Amniotic epithelial cell (primary cell): ENCODE measurements at places on chromosomes 3 and 15.
A peak's percentile ranks its signal among the peaks of the same experiment; 100 is the strongest.

- DNase-seq: no peak
Measured at GRCh38 chr15:40255033-40255432, 16.2 kb downstream of the PAK6 start.

DNA sequence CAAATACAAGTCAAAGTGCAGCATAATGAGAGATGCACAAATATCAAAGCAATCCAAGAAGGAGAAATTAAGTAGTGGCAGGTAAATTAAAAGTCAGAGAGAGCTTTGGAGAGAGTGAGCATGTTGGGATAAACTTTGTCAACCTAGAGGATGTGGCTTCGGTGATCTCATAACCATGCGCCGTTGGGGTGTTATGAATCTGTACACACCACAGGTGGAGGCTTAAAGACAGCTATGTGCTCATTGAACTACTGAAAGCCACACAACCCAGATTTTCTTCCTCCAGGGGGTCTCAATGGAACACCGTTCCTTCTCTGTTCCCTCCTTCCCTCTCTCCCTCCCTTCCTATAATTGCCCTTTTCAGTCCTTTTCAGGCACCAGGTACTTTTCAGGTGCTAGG is 52.0 kb downstream of the SUCNR1 start:
- DNase-seq: no peak

DNA sequence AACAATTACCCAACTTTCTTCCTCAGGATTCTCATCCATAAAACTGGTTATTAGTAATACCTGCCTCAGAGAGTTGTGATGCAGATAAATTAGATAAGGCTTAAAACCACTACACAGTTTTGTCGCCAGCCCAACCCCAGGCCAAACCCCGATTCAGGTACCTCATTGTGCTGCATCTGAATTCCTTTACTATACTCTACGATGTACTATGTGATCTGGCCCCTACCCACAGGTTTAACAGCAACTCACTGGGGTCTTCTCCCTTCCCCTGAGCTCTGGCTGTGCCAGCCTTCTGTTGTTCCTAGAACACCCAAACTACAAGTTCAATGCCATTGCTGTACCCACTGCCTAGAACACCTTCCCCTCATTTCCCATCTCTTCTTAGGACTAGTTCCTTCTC is 64.6 kb downstream of the MYO5A start:
- DNase-seq: no peak

GRCh38 chr3:6216135-6217026 is 644.5 kb upstream of the GRM7 start:
- DNase-seq: no peak

DNA sequence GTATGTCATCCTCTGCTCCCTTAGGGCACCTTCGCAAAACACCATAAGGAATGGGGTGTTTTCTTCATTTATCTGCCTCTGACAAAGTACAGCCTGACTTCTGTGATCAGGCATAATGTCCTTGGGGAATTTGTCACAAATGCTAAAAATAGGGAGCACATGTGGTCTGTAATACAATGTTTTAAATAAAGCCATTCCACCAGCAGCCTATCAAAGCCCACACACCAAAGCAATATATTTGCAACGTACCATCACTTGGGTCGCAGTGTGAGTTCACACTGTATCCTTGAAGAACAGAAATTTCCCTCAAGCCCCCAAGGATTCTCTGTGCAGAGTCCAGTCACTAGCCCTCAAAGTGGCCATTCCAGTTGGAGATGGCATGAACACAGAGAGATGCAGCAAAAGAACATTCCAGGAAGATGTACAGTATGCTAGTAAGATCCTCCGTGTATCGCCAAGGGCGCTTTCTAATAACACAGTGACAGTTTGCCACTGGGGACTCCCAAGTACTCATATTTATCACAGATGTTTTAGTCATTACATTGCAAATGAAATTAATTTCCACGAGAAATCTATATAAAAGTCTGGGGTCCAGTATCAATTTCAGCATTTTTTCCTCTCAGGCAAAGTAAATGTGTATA is 246.7 kb downstream of the MCTP2 start:
- DNase-seq: no peak

GRCh38 chr3:38579551-38580449 is 69.7 kb downstream of the SCN5A start:
- DNase-seq: no peak

- DNase-seq: no peak
Measured at GRCh38 chr3:13427662-13428603, 7.8 kb upstream of the NUP210 start.

DNA sequence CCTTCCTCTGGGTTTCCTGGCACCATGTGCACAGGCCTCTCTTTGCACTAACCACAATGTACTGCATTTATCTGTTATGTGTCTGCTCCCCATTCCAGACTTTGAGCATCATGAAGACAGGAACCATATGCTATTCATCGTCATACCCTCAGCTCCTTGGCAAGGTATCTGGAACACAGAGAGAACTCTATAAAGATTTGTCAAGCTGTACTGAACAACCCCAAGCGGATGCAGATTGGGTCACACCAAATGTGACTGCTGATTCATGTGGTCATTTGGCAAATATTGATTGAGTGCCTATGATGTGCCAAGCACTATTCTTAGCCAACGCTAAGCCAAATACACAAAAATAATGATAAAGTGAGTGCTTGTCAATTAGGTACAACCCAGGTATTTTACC is 7.5 kb upstream of the MEGF11 start:
- no peak for DNase-seq

DNA sequence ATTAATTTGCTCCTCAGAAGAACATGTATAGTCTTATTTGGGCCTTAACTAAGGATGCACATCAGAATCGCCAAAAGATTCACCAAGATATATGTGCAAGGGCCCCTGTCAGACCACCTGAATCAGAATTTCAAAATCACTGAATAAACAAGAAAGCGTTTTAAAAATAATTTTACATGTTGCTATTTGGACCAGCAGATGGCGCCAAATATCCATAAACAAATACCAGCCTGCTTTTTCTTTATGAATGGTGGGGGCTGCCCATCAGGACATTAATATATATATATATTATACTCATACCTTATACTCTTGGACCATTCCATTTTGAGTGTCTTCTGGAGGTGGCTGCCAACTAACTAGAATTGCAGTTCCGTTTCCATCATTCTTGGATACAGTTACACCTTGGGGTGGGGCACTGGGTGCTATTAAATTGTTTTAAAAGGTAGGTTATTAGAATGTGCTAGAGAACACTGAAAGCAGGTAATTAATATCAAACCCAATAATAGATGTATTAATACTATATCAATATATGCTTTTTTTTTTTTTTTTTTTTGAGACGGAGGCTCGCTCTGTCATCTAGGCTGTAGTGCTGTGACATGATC is 1108.3 kb downstream of the ROBO1 start:
- peak; percentile 30 for DNase-seq

- peak; percentile 81 for DNase-seq
Measured at GRCh38 chr3:115074502-115074901, 72.6 kb downstream of the ZBTB20 start.

- no peak for DNase-seq
Measured at GRCh38 chr3:9770276-9770812, 597 bp upstream of the CAMK1 start.

GRCh38 chr3:171516765-171517164 is 56.6 kb upstream of the TNIK start:
- DNase-seq: no peak

DNA sequence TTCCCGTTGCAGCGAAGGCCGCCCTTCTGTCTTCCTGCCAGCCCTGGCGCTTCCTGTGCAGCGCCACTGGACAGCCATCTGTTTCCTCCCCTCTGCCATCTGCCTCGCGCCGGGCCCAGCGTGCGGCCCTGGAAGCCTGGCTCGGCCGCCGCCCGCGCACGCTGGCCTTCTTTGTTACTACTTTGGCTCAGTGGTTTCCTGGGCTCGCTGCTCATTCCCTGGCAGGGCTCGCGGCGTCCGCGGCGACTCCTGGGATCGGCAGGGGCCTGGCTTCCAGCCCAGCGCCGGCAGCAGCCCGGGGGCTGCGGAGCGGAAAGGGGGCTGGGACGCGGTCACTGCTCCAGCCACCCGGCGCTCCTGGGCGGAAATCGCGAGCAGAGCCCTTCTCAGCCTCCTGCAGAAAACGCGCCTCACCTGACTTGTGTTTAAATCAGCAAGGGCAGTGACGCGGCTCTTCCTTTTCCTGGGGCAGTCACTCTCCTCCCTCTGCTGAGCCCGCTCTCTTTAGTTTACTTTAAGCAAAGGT is 10.0 kb downstream of the CMTM7 start:
- peak; percentile 53 for DNase-seq

GRCh38 chr3:196047391-196048030 is 34.4 kb downstream of the TFRC start:
- DNase-seq: no peak

DNA sequence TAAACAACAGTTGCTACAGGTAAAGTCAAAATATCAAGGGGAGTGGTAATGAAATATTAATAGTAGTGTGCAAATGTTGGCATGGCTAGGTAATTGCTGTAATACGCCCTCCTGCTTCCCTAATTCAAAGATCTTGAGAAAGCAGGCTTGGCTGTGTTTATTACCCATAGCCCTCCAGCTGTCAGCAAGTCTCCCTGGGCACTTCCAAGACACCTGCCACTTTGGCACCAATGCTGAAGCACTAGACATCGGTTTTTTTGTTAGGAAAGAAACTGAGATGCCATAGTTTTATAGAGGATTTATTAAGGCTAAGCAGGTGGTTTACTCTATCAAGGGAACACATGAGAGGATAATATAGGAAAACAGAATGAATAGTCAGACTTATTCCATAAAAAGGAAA is 64.4 kb downstream of the P2RY1 start:
- DNase-seq: no peak

GRCh38 chr3:105747696-105748095 is 121.1 kb downstream of the CBLB start:
- DNase-seq: peak; percentile 12

GRCh38 chr3:141710888-141711616 is 27.0 kb upstream of the RNF7 start:
- peak; percentile 72 for DNase-seq

GRCh38 chr3:87076946-87077345 is 86.0 kb upstream of the VGLL3 start:
- DNase-seq: peak; percentile 89

DNA sequence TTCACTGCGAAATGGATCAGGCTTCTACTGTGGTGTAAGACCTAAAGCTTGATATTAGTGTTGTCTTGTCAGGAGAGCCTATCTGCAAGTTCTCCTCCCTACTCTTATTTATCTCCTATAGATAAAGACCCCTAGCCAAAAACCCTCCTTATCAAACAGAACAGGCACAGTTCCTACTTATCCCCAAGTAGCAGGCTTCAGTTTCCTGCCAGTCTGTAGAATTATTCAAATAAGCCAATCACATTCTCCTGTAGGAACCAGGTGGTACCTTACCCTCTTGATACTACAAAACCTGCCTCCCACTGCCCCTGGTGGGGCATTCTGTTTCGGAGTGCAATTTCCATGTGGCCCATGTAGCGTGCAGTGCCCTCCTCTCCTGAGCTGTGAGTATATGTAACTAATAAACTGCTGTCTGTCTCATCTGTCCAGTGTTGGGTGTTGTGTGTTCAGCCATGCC is 28.7 kb downstream of the HDGFL3 start:
- DNase-seq: no peak

GRCh38 chr15:25416693-25417092 is 22.1 kb downstream of the UBE3A start:
- DNase-seq: no peak

- DNase-seq: no peak
Measured at GRCh38 chr3:127289706-127290575, 2.1 kb upstream of the PRR20G start.

DNA sequence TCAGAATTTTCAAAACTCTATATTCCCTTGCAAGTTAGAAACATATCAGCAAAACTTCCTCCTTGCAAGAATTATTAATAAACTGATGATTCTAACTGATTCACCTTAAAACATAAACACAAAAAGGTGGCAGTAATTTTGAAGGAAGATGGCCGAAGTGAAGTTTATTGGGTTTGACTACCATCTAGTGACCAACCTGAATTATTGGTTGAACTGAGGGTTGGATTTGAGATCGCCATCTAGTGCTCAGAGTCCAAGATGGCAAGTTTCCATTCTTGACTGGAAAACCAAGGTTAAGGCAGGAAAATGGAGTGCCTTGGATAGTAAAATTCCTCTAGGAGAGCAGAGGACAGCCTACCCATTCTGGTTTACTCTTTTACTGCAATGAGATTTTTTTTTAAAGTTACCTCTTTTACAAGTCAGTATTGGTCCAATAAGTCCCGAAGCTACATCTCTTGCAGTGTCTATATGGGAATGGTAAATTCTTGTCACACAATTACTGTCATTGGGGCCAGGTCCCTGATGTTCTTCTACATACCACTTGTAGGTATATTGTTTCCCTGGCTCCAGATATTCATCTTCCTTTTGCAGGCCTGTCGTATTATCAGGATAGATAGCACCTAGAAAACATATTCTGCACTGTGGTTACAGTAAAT is 51.6 kb upstream of the CP start:
- peak; percentile 85 for DNase-seq
